Uterus (tissue), 4 donors: ENCODE measurements at places on chromosomes 4 and X.

DNA sequence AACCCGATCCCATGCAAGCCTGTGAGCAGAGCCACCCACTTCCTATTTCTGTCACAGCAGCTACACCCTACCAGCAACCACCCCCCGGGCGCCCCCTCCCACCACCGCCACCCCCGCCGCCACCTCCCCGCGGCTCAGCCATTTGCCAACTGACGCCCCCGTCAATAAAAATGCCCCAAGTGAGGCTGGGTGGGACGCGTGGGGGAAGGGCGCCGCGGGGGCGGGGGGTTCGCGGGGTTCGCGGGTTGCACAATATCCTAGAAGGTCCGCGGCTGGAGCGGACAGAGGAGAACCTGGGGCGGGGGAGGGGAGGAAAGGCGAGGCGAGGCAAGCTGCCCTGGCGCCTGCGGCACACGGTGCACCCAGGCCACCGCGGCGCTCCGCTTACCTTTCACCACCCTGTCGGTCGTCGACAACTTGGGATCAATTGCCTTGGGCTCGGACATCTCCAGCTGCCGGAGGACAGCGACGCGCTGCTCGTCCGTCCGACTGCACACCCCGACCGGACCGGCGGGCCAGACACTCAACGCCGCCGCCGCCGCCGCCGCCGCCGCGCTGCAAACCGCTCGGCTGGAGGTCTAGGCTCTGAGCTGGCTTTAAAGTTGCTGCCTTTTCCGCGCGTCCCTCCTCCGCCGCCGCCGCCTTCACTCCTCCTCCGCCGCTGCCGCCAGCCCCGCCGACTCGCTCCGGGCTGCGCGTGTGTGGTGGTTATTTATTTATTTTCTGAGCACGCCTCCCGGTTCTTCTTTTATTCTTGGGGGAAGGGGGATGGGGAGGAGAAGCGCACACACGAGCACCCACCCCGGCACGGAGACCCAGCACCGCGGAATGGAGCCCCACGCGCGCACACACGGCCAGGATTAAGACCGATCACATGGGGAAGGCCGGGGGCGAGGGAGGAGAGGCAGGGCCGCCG, 717 bp downstream of the PPP3CA start:
- peak; percentile 60 for DNase-seq
- H3K27me3 ChIP-seq = no peaks in the 10 kb centered on the region

- H3K4me3 ChIP-seq = no peak overlapping the region
- no peak overlapping the region for H3K27ac ChIP-seq
- no peaks in the 10 kb centered on the region for H3K27me3 ChIP-seq
- H3K4me1 ChIP-seq = peaks cover 3% of the 10 kb centered on the region
Measured at GRCh38 chr4:3299122-3299975, 6.5 kb downstream of the RGS12 start.

DNA sequence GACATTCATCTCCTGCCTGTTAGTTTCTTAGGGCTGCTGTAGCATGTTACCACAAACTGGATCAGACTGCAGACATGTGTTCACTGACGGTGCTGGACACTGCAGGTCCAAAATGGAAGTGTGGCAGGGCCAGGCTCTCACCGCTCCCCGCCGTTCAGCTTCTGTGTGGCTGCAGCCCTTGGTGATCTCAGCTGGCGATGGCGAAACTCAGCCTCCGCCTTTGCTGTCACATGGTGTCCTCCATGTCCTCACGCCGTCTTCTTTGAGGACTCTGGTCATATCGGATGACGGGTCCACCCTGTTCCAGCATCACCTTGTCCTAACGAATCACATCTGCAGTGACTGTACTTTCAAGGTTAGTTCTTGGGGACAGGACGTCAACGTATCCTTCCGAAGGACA, 25.9 kb upstream of the HELT start:
- DNase-seq = no peak
- H3K27me3 ChIP-seq = no peaks in the 10 kb centered on the region
- H3K36me3 ChIP-seq = no peaks in the 10 kb centered on the region
- H3K4me3 ChIP-seq = no peak overlapping the region
- H3K4me1 ChIP-seq = no peaks in the 10 kb centered on the region

DNA sequence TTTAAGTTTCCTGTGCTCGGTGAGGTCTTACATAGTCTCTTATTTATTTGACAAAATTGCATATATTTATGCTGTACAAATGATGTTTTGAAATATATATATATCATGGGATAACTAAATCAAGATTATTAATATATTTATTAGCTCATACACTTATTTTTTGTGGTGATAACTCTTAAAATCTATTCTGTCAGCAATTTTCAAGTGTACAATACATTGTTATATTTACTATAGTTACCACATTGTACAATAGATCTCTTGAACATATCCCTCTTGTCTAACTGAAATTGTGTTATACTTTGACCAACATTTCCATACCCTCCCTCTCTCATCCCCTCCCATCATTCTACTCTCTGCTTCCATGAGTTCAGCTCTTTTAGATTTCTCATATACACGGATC, 516.6 kb upstream of the LCORL start:
- H3K36me3 ChIP-seq = no peaks in the 10 kb centered on the region
- no peak overlapping the region for H3K4me3 ChIP-seq
- no peaks in the 10 kb centered on the region for H3K27me3 ChIP-seq
- H3K4me1 ChIP-seq = no peaks in the 10 kb centered on the region
- DNase-seq = no peak

- H3K36me3 ChIP-seq = no peaks in the 10 kb centered on the region
- H3K4me1 ChIP-seq = no peaks in the 10 kb centered on the region
- H3K27me3 ChIP-seq = no peaks in the 10 kb centered on the region
- no peak for DNase-seq
- H3K27ac ChIP-seq = no peak overlapping the region
Measured at GRCh38 chr4:147088146-147088545, 142.5 kb upstream of the TTC29 start.

DNA sequence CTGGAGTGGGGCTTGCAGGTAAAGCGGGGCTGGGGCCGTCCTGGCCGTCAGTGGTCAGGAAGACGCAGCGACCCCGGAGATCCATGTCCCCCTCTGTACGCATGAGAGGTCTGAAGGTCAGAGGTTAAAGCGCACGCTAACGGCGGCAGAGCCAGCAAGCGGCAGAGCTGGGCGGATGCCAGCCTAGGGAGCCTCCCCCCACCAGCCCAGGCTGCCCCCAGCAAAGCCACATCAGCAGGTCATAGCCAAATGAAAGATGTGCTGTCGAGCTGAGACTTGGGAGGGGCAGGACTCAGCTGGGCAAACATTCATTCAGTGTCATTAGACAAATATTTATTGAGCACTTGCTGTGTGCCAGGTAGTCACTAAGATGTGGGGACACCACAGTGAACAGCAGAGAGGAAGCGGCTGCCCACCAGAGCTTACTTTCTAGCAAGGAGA, 593 bp upstream of the JAKMIP1 start:
- H3K27ac ChIP-seq = no peak overlapping the region
- no peaks in the 10 kb centered on the region for H3K36me3 ChIP-seq
- H3K27me3 ChIP-seq = no peaks in the 10 kb centered on the region
- DNase-seq = no peak
- H3K4me3 ChIP-seq = peak overlapping the region; percentile 2

DNA sequence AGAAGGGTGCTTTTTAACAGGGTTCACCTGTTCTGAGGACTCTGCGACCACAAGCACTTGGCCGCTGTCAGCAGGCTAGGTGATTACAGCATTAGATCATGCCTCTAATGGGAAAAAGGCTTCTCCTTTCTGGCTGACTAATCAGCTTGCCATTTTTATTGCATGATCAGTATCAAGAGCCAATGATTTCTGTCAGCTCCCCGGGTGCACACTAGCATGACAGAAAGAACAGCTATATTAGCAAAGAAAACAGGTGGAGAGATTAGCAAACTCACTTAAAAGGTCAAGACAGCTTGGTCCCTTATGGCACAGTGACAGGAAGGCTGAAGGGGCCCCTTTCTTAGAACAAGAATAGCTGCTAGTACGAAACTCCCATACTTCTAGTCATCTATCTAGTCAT, 170.0 kb downstream of the SMIM20 start:
- no peaks in the 10 kb centered on the region for H3K27me3 ChIP-seq
- no peaks in the 10 kb centered on the region for H3K36me3 ChIP-seq
- H3K27ac ChIP-seq = peak overlapping the region; percentile 28

GRCh38 chr4:1502501-1502886, 96.3 kb upstream of the NKX1-1 start:
- DNase-seq = peak; percentile 8
- H3K36me3 ChIP-seq = no peaks in the 10 kb centered on the region
- no peak overlapping the region for H3K4me3 ChIP-seq
- no peaks in the 10 kb centered on the region for H3K27me3 ChIP-seq
- H3K4me1 ChIP-seq = no peaks in the 10 kb centered on the region
- no peak overlapping the region for H3K27ac ChIP-seq

DNA sequence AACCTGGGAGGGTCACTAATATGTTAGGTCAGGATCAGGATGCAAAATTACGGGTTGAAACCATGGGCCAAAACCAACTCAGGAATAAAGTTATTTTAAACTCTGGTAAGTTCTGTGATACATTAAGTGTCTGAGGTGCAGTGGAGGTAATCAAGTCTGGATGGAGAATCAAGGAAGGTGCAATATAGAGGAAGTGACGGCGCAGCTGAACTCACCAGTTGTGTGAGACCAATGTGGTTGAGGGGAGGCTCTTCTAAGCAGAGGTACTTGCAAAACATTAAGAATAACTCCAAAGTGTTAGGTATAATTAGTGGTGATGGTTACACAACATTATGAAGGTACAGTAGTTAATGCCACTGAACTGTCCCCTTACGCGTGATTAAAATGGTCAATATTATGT, 19.7 kb downstream of the GAB3 start:
- DNase-seq = no peak
- H3K36me3 ChIP-seq = no peaks in the 10 kb centered on the region
- no peaks in the 10 kb centered on the region for H3K4me1 ChIP-seq
- H3K4me3 ChIP-seq = no peak overlapping the region
- H3K27ac ChIP-seq = peak overlapping the region; percentile 65

GRCh38 chrX:3678328-3678727, 35.1 kb downstream of the PRKX start:
- no peak overlapping the region for H3K27ac ChIP-seq
- no peaks in the 10 kb centered on the region for H3K36me3 ChIP-seq
- H3K4me3 ChIP-seq = no peak overlapping the region
- no peaks in the 10 kb centered on the region for H3K27me3 ChIP-seq

DNA sequence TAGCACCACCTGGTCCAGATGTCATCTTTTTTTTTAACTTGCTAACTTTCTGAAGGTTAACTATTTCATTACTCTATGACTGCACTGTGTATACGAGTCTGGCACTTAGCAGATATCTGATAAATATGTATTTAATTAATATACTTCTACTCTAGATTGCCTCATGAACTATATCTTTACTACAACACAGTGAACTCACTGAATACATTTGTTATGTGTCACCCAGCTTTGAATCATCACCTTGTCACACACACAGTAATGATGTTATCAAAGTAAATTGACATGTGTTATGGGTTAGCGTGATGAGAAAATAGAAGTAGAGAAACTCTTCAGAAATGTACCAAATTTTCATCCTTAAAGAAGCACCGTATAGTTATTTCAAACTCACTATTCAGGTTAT, 419.3 kb upstream of the ADGRL3 start:
- no peaks in the 10 kb centered on the region for H3K36me3 ChIP-seq
- no peaks in the 10 kb centered on the region for H3K27me3 ChIP-seq
- no peaks in the 10 kb centered on the region for H3K4me1 ChIP-seq
- DNase-seq = no peak
- H3K27ac ChIP-seq = no peak overlapping the region

- no peaks in the 10 kb centered on the region for H3K4me1 ChIP-seq
- no peaks in the 10 kb centered on the region for H3K36me3 ChIP-seq
- no peaks in the 10 kb centered on the region for H3K27me3 ChIP-seq
- H3K4me3 ChIP-seq = no peak overlapping the region
Measured at GRCh38 chr4:15657366-15657765, 2.2 kb upstream of the FBXL5 start.

DNA sequence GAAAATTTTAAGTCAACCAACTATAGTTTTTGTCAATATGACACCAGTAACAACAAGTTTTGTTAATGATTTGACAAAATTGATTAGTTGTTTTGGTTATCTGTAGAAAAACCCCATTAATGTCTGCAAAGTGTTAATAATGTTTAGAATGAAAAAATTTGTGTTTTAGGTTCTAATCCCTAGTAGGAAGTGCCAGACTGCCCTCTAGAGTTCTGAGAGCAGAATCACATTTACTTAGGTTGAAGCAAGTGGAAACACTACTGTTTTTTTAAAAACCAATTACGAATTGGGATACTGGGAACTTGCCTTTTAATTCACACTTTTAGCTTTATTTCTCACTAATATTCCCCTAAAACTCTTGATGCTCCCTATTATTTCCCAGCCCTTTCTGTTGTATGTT, 101.1 kb upstream of the CYLC1 start:
- no peak overlapping the region for H3K27ac ChIP-seq
- H3K27me3 ChIP-seq = no peaks in the 10 kb centered on the region
- no peaks in the 10 kb centered on the region for H3K4me1 ChIP-seq
- H3K4me3 ChIP-seq = no peak overlapping the region
- DNase-seq = no peak
- H3K36me3 ChIP-seq = no peaks in the 10 kb centered on the region

DNA sequence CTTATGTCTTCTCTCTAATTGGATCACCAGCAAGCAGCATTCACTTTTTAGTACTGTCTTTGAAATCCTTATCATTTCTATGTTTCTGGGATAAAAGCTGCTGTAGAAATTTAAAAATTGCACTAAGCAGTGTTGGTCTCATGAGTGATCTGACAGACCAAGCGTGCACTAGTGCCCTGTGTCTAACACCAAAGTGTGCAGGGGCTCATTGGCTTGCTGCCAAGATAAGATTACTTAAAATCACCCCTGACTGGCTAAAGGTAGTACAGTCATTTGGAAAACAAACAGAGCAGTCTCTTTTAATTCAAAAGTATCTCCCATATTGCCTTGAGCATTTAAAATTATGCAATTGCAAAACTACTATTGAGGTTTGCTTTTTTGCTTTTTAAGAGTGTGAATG, 304.6 kb downstream of the ARAP2 start:
- no peaks in the 10 kb centered on the region for H3K4me1 ChIP-seq
- H3K27ac ChIP-seq = no peak overlapping the region
- H3K36me3 ChIP-seq = no peaks in the 10 kb centered on the region
- no peaks in the 10 kb centered on the region for H3K27me3 ChIP-seq

- no peaks in the 10 kb centered on the region for H3K4me1 ChIP-seq
- H3K36me3 ChIP-seq = no peaks in the 10 kb centered on the region
- H3K27me3 ChIP-seq = no peaks in the 10 kb centered on the region
- no peak for DNase-seq
- H3K27ac ChIP-seq = no peak overlapping the region
Measured at GRCh38 chrX:134691453-134691852, 33.2 kb upstream of the PLAC1 start.

DNA sequence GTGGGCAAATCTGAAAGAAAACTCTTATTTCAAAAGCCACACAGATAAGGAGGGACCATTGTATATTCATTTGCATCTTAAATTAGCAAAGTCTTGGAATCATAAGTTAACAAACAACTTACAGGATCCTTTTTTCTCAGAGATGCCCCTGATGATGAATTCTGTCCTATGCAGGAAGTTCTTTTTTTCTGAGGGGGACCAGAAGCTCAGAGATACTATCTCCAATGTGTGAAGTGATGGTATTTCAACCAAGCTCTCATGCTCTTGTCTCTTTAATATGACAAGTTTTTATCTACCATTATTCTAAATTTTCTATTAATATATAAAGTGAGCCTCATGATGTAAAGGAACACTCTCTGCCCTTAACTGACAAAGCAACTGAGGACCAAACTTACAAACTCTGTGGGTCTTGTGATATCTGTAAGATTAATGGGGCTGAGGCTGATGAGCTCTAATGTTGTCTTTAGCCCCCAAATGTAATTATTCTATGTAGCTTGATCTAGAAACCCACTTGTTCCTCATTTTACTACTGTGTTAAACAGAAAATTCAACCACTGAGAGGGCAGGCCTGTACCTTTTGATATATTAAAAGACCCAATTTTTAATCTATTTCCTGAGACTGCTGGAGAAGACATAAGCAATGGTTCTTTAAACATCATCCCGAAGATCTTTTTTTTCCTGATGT, 27.0 kb downstream of the TEC start:
- no peaks in the 10 kb centered on the region for H3K4me1 ChIP-seq
- no peak overlapping the region for H3K4me3 ChIP-seq
- H3K27me3 ChIP-seq = no peaks in the 10 kb centered on the region
- H3K27ac ChIP-seq = no peak overlapping the region
- no peaks in the 10 kb centered on the region for H3K36me3 ChIP-seq
